ENCODE measurements at places on chromosomes 11 and 22.

- DNase-seq: no peak
Observed at GRCh38 chr11:28296426-28296825, 188.2 kb downstream of the METTL15 start.

- no peak for DNase-seq
Observed at GRCh38 chr22:49107961-49108530, 719.6 kb downstream of the BRD1 start.

DNA sequence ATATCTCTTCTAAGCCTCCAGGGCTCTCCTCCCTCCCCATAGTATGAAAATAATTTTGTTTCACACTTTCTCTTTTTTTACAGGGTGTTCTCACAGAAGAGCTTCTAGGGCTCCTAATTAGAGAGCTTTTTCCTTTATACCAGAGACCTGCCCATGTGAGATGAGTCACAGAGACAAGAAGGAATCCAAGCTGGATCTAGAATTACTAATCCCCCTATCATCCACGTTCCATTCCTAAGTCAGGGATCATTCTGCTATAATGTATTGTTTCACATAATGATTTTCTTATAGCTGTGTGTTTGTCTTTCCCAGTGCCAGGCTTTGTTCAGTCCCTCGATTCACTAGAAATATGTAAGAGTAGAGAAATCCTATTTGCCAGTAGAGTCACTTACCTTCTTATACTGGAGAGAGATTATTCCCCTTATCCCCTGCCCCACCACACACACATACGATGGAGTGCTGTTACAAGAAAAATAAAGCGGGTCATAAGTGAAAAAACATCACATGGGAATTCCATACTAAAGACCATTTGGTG, 778.3 kb upstream of the LRRC4C start:
- no peak for DNase-seq

GRCh38 chr11:119342023-119342300, 1.3 kb upstream of the C1QTNF5 start:
- DNase-seq: no peak
